ENCODE measurements at places on chromosomes 6 and 20.

DNA sequence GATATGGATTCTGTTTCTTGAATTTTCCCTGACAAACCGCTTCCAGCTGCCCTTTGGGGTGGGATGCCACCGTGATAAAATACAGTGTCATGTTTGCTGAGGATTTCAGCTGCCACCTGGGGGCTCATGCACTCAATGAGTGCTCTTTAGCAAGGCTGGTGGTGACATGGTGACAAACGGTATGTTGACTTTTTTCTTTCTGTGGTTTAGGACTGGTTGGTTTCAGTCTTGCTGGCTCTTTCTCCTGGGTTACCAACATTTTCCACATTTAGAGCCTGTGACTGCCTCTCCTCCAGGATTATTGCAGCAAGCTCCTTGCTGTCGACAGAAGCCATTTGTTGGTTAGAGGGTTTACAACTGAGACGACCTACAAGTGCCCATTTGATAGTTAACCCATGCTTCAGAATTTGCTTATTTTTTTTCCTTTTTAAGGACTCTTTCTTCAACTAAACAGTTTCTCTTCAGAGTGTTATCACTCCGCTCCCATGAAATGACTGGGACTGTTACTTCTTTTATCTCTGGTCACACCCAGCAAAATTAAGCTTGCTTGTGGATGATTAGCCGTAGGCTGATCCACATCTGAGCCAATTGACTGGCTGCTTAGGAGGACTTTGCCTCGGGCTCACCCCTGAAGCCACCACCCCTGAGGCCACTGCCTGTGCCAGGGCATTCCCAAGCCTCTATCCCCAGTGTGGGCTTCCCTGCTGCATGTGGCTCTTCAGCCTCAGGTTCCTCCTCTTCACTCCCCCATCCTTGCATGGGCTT is 48.4 kb upstream of the CDYL start:
- no peak for DNase-seq

GRCh38 chr6:112030961-112031660 is 22.8 kb upstream of the CCN6 start:
- DNase-seq: no peak

DNA sequence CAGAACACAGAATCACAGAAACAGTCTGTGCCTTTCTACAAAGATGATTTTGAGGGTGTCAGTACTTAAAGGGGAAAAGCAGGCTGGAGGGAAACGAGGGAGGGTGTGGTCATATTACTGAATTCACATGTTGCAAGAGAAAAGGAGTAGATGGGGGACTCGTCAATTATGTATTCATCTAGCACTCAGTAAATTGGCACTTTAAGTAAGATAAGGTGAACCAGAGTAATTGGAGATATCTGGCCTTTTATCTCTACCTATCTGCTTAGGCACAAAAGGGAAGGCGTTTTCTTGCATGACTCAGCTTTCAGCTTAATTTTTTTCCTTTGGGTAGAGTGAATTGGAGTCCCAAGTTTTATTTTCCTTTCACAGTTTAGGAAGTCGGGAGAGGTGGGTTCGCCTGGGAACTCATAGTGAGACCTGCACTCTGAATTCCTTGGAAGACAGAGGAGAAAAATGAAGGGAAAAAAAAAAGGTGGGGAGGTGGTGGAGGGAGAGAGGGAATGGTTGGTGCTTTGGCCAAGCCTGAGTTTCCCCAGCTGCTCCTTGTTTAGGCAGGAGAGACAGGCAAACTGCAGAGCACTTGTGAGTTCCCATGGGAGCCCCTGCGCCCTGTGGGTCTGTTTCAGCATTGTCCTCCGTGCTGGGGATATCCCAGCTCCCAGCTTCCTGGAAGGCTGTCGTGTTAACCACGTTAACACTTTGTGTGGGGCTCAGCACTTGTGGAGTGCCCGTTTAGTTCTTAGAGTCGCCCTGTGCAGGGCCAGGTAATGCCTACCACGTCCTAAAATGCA is 19.7 kb upstream of the GTSF1L start:
- DNase-seq: no peak

DNA sequence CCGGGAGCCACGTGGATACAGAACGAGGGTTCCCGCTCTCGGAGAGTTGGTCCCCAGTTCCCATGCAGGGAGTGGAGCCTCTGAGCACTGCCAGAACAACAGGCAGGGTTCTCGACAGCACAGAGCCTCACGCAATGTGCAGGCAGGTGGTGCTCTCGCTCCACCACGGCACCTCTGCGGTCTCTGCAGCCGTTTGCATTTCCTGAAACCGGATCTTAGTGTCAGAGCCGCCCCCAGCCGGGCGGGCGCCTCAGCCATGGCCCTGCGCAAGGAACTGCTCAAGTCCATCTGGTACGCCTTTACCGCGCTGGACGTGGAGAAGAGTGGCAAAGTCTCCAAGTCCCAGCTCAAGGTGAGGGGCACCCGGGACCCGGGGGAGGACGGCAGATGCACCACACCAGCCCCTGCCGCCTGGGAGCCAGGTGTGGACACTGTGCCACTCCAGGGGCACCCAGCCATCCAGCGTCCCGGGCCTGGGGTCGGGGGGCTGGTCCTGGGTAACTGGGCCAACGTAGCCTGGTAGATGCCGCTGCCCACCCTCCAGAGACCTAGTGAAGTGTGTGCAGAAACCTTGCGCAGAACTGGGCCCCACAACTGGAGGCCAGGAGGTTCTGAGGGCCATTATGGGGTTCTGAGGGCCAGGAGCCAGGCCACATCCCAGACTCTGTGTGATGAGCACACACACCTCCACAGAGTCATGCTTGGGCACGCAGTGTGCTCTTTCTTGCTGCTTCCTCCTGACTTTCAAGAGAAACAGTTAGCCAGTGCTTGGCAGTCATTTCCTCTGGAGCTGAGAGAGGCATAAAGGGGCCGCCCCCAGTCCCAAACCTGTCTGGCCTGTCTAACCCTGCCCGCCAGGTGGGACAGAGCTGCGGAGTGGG is at the start of gene DEF6:
Gene DEF6 (plus strand): TSS at position 218 of the 881 bp plus-strand sequence. CDS start 39 bp downstream, at position 257.
- peak; percentile 50 for DNase-seq

DNA sequence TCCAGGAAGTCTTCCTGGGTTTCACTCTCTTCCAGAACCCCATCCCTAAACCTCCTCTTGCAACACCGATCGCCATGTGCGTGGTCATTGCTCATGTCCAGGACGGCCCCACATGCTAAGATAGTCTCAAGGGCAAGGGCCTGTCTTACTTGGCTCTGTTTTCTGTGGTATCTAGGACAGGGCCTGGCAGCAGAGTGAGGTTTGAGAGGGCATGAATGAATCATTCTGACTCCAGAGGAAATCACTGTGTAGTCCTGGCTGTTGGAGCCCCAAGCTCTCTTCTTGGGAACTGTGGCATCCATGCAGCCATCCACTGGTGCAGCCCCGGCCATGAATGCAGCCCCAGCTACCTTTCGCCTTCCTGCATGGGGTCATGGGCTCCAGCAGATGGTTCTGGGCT is 12.4 kb downstream of the SIRPA start:
- no peak for DNase-seq

DNA sequence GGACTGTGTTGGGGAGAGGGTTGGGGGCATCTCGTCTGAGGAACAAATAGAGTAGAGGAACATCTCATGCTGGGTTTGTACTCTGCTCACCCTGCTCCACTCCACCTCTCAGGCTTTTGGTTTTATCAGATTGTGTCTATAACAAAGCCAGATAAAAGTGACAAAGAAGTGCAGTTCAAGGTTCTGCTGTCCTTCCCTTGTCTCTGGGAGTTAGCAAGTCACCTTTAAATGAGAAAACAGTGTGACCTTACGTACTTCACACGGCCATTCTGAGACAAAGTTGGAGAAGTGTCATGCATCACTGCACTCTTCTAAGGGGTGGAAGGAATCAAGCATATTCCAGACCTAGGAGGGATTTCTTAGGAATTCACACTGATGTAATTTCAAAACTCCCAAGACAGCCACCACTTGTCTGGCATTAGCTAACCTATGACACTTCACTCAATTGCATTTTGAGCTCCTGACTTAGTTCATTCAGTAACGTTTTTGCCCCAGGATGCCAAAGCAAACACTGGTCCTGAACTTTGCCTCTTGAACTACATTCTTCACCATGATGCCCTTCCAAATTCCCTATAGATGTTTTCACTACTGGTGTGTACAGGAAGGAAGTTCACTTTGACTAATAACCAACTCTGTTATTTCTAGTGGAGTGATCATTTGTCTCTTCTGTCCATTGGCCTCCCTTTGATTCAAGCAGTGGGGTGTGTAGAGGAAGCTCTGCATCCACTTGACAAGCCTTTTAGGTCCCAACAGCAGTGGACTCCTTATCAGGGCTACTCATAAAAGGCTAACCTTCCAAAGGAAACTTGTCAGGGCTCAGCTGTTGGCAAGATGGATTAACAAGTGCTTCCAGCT is 647.6 kb upstream of the FLRT3 start:
- no peak for DNase-seq

DNA sequence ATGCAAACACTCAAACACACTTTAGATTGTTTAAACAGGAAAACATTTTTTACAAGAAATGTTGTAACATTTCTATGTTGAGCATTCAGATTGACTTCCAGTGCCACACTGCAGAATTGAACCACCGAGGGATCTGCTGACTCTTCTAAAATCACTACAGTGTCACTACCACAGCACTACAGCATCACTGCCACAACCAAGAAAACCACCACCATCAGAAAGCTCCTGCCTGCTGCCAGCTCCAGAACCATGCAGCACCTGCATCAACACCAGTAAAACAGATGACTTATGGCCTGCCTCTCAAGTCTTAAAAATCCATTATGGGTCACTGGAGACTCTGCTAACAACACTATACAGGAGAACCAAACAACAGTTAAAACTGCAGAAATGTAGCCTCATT is 25.4 kb upstream of the BTN3A2 start:
- no peak for DNase-seq

DNA sequence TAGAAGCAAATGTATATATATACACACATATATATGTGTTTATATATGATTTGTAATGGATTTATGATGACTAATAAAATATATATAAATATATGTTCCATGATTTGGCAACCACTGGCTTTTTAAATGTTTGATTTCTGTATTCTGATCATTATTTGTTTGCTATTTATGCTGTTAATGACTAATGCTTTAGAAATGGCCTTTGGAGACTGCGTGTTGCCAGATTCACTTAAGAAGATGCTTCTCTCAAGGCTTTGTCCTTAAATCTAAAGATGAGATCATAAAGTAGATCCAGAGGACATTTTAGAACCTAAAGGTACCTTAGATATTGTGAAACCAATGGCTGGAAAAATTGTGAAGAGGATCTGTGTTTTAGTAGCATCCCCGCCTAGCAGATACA is 116.0 kb upstream of the SUPT3H start:
- DNase-seq: no peak

DNA sequence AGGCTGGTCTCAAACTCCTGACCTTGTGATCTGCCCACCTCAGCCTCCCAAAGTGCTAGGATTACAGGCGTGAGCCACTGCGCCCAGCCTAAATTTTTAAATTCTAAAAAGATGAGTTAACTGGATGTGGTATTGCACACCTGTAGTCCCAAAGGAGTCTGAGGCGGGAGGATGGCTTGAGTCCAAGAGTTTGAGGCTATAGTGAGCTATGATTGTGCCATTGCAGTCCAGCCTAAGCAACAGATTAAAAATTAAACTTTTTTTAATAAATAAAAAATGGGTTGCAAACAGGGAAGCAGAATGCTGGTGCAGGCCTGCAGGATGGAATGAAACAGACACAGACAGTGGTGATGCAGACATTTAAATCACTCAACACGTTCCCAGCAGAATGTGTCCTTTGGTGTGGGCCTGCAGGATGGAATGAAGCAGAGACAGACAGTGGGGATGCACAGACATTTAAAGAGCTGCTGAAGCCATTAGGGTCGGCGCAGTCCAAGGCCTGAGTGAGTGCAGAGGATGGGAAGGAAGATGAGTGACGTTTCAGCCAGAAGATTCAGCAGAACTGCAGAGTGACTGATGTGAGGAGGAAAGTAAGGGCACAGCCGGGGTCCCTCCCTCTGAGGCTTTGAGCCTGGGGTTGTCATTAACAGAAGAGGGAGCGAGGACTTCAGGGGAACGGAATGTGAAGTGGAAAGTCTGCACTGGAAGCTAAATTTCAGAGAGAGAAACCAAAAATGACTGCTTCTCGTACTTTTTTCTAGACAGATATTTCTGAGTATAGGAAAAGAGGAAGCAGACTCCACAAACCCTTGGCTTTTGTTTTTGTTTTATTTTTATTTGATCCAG is 117.5 kb downstream of the RIN2 start:
- no peak for DNase-seq

GRCh38 chr20:54063992-54064676 is 6.3 kb downstream of the BCAS1 start:
- DNase-seq: no peak

DNA sequence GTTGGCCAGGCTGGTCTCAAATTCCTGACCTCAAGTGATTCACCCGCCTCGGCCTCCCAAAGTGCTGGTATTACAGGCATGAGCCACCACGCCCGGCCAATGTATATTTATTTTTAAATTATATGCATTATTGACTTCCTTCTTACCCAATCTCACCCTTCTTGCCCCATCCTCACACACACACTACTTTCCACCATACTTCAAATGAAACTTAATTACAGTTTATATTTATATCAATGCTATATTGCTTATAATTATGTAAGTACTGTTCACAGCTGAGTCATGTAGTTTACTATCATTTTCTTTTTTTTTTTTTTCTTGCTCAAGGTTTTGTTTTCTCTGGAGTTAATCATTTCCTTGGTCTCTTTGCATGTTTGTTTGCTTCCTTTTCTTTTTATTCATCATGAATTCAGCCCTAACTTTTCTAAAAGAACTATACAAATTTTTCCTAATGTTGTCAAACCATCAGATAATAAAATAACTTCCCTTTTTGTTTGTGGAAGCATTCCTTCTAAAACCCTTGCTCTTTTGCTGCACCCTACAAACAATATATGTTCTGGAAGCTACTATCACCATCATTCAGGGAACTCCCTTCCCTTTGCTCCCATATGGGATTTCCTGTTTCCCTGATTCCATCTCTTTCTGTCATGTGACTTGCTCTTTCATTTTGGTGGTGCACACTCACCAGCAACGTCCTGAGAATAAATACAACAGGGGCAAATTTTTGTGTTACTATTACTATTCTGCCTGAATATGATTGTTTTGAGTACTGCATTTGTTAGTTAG is 201.7 kb upstream of the SASH1 start:
- DNase-seq: no peak

GRCh38 chr20:62123450-62124118 is 1.3 kb downstream of the LSM14B start:
- no peak for DNase-seq
